Stimulated activated CD8-positive, alpha-beta memory T cell treated with anti-CD3 and anti-CD28 coated beads, Interleukin-7, amount 100 ng/mL, for 1 hour (primary cell): ENCODE measurements at places on chromosomes 11 and 22.
A peak's percentile ranks its signal among the peaks of the same experiment; 100 is the strongest.

DNA sequence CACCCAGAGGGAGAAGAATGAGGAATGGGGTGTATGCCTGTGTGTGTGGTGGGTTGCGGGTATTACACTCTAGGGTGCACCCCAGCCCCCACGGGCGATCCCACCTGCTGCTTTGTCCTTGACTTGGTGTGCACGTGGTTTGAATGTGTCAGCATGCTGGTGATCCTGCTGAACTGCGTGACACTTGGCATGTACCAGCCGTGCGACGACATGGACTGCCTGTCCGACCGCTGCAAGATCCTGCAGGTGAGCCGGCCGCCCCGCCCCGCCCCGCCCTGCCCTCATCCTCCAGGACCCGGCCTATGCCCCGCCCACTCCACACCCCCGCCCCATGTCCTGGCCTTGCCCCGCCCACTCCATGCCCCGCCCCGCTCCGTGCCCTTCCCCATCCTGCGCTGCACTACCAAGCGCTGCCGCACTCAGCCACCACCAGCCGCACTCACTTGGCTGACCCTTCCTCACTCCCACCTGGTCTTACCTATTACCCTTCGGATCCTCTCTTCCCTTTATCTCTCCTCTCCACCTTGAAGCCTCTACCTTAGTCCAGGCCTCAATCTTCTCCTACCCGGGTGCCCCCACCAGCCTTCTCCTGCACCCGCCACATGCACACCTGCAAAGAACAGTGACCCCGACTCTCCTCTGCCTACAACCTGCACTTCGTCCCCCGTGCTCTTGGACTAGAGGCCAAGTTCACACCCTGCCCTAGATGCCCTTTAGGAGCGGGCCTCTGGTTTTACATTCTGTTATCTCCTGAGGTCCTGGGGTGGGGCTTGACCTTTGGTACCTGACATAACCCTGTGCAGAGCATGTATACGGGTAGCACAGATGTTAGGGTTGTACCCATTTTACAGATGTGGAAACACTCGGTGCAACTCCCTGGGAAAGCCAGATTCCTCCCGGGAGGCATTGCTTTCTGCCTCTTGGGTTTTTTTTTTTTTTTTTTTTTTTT lies 27.7 kb downstream of the CACNA1I start:
- DNase-seq = peak; percentile 20

- DNase-seq = peak; percentile 27
These were observed 673 bp upstream of the MYO7A start for GRCh38 chr11:77127235-77127911.

GRCh38 chr11:82194521-82194920 lies 539.1 kb downstream of the FAM181B start:
- DNase-seq = no peak

DNA sequence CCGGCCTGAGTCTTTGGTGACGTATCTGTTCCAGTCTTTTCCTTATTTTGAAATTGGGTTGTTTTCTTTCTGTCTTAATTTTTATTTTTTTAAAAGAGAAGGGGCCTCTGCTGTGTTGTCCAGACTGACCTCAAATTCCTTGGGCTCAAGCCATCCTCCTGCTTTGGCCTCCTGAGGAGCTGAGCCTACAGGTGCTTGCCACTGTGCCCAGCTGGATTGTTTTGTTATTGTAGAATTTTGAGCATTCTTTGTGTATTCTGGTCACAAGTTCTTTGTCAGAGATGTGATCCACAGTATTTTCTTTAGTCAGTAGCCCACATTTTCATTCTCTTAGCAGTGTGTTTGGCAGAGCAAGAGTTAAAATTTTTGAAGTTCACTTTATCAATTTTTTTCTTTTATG lies 100.1 kb downstream of the ATXN10 start:
- no peak for DNase-seq

- DNase-seq = no peak
These were observed 115.0 kb upstream of the CD82 start for GRCh38 chr11:44450295-44450932.

GRCh38 chr11:134944986-134945385 lies 532.9 kb upstream of the B3GAT1 start:
- DNase-seq = no peak
